ENCODE measurements at places on chromosomes 1 and 21.

- no peak for DNase-seq
These were observed 17.4 kb downstream of the PEA15 start for GRCh38 chr1:160222546-160222945.

- DNase-seq = no peak
These were observed 6.4 kb upstream of the CTNNBIP1 start for GRCh38 chr1:9916452-9916851.

DNA sequence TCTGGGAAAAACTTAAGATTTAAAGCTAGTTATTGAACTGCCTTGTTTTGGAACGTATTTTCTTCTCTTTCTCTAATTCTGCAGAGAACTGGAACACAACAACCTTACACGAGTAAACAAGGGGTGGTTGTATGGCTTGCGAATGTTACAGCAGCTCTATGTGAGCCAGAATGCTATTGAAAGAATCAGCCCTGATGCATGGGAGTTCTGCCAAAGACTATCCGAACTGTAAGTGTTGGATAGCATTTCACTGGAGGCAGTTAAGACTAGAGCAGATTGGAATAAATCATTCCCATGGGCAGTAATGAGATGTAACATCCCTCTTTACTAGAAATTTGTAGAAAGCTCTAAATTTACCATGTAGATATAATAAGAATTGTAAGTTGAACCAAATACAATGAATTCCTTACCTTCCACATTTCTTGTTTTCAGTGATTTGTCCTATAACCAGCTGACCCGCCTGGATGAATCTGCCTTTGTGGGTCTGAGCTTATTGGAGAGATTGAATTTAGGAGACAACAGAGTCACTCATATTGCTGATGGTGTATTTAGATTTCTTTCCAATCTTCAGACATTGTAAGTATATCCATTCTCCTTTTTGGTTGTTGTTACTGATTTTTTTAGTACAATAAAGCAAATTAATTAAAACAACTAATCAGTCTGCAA is 22.9 kb downstream of the LRIG2 start:
- DNase-seq = peak; percentile 27

DNA sequence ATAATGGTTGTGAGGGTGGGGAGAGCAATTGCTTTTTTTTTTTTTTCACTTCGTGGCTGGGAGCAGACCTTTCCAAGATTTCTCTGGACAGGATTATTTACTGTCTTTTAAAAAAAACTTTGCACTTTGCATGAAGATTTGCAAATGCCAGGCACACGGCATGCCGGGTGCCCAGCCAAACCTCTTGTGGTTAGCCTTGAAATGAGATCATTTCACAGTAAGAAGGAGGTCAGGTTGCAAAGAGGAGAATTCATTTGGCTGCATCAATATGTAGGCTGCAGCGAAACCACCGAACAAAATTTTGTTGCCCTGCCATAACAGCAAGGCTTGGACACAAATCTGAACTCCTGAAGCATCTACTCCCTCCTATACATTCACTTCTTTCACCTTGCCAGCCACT is 36.5 kb upstream of the KCND3 start:
- no peak for DNase-seq

DNA sequence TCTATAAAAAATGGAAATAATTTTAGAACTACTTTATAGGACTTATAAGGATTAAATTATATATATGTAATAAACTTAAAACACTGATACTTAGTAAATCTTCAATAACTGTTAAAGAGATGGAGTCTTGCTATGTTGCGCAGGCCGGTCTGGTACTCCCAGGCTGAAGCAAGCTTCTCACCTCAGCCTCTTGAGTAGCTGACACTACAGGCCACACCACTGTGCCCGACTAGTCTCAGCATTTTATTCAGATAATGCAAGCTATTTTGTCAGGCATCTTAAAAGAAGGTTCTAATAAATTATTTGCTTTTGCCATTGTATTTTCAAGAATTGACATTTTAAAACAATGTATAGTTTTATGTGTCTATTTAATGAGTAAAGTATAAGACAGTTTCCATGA is 20.8 kb downstream of the CNST start:
- DNase-seq = no peak

All from midbrain (tissue), 1 donor.